ENCODE measurements at places on chromosomes 2 and 18.

GRCh38 chr2:25362434-25363145 lies 20.9 kb upstream of the DNMT3A start:
- DNase-seq: no peak

GRCh38 chr18:6557770-6558248 lies 143.1 kb upstream of the L3MBTL4 start:
- no peak for DNase-seq

GRCh38 chr2:160210599-160211138 lies 10.6 kb upstream of the ITGB6 start:
- no peak for DNase-seq

GRCh38 chr18:59681521-59682004 lies 15.7 kb downstream of the CCBE1 start:
- DNase-seq: no peak

DNA sequence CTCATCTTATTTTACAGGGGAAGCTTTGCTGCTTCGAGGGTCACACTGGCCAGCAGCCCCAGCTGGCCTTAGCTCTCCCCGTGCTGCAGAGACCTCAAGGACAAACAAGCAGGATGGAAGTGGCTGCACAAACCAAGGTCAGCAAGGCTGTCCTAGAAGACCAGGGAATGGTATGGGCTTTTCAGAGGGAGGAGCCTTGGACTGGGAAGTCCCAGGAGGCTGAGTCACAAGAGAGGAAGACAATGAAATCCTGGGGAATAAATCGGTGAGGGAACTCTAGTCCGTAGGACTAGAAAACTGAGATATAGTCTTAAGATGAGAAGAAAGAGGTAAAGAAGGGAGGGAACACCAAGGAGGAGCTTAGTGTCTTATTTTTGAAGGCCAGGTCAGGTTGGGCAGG lies 15.7 kb downstream of the CREG2 start:
- no peak for DNase-seq

- DNase-seq: peak; percentile 21
Measured at GRCh38 chr2:83172841-83173240, 1286.2 kb downstream of the SUCLG1 start.

DNA sequence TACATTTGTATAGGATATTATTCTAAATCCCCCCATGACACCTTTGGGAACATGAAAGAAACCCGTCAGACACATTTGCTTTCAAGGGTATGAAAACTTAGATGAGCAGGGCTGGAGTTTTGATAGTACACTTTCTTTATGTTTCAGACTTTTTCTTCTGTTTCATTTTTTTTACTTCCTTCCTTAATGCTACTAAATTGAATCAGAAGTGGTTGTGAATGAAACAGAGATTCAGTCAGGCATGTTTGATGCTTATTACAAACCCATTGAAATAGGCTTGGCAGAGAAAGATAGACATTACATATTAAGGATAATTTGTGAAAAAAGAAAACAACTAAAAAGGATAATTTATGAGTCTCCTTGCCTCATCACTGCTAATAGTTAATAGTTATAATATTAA lies 26.8 kb downstream of the SLC30A6 start:
- no peak for DNase-seq

- no peak for DNase-seq
Measured at GRCh38 chr2:128502200-128502599, 183.5 kb upstream of the HS6ST1 start.

- no peak for DNase-seq
Measured at GRCh38 chr2:218429911-218430692, 11.2 kb downstream of the VIL1 start.

GRCh38 chr2:38315707-38316333 lies 61.3 kb downstream of the ATL2 start:
- DNase-seq: peak; percentile 1

GRCh38 chr2:201269764-201270163 lies 9.4 kb downstream of the CASP8 start:
- DNase-seq: no peak

GRCh38 chr2:204177977-204178522 lies 241.5 kb downstream of the ICOS start:
- DNase-seq: no peak

GRCh38 chr2:115160531-115161080 lies 718.2 kb downstream of the DPP10 start:
- no peak for DNase-seq
